Activated CD8-positive, alpha-beta T cell treated with anti-CD3 and anti-CD28 coated beads for 36 hours (primary cell): ENCODE measurements at places on chromosomes 4 and X. TPM values are rescaled to one million over a fixed set of nuclear protein-coding genes. Genes with fewer than 3 reads are reported as not detected.

DNA sequence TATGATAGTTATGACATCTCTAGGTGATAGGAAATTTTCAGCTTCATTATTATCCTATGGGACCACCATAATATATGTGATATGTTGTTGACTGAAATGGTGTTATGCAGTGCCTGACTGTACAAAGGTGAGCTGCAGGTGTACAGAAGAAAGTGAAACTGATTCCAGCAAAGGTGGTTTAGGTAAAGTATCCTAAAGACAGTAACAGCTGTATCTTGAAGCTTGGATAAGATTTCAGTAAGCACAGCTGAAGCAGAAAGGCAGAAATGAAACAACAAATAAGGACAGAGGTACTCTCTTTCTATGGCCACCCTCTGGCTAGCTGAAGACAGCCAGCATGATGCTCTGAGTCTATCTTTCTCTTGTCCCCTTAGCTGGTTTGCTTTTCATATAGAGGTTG lies 30.0 kb upstream of the PGK1 start:
- no peak overlapping the region for H3K27ac ChIP-seq
- peaks cover 18% of the 10 kb centered on the region for H3K4me1 ChIP-seq
- peaks cover 5% of the 10 kb centered on the region for H3K36me3 ChIP-seq
- H3K4me3 ChIP-seq = no peak overlapping the region

DNA sequence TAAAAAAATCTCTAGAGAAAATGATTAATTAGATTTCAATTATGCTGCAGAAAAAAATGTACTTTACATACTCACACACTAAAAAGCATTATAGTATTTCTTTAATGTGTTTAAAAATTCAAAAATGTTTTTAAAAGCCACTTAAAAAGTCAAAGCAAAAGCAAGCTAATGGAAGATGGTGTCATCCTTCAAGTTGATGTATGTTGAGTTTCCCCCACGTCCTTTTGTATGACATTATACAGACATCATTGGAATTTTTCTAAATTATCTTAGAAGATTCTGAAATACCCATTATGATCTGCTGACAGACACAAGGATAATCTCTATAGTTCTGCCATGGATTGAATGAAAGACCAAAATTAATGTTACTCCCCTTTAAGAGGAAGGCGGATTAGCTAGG lies 393.7 kb upstream of the TENM3 start:
- no peaks in the 10 kb centered on the region for H3K4me1 ChIP-seq
- no peaks in the 10 kb centered on the region for H3K36me3 ChIP-seq
- no peak overlapping the region for H3K4me3 ChIP-seq
- no peak for DNase-seq
- H3K27me3 ChIP-seq = no peaks in the 10 kb centered on the region

- H3K36me3 ChIP-seq = no peaks in the 10 kb centered on the region
- H3K4me1 ChIP-seq = no peaks in the 10 kb centered on the region
Measured at GRCh38 chr4:82696117-82696860, 102.3 kb downstream of the SCD5 start.

DNA sequence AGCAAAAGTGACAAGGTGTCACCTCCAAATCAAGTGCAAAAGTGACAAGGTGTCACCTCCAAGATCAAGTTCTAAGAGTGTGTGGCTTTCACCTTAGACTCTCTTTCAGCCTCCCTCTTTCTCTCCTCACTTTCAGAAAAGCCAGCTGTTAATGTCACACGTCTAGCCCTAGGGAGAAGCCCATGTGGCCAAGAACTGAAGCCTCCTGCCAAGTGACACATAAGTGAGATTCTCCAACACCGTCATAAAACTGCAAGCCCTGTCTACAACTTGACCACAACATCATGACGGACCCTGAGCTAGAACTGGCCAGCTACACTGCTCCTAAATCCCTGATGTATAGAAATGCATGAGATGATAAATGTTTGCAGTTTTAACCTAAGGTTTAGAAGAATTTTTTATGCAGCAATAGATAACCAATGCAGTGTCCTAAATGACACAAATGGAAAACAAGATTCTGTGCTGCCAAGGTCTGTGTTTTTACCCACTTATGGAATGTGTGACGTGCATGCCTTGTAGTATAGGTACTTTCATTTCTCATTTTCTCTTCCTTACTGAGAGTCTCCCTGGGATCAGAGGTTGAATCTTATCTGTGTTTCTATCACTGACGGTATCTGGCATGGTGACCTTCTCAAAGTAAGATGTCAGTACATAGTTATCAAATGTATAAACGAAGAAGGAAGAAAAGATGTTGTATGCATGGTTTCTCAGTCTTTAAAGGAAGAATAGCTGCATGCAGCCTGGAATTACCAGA lies 25.0 kb downstream of the NLGN4X start:
- no peak overlapping the region for H3K27ac ChIP-seq
- H3K27me3 ChIP-seq = no peaks in the 10 kb centered on the region
- H3K4me1 ChIP-seq = no peaks in the 10 kb centered on the region
- H3K4me3 ChIP-seq = no peak overlapping the region
- DNase-seq = no peak
- H3K36me3 ChIP-seq = no peaks in the 10 kb centered on the region

- no peaks in the 10 kb centered on the region for H3K36me3 ChIP-seq
- no peak overlapping the region for H3K27ac ChIP-seq
- H3K4me1 ChIP-seq = peaks cover 2% of the 10 kb centered on the region
- no peak overlapping the region for H3K4me3 ChIP-seq
- DNase-seq = no peak
- peaks cover 2% of the 10 kb centered on the region for H3K27me3 ChIP-seq
Measured at GRCh38 chr4:74376888-74377483, 12.0 kb downstream of the EREG start.

GRCh38 chrX:4787971-4788370 lies 1074.5 kb upstream of the PRKX start:
- no peak overlapping the region for H3K27ac ChIP-seq
- H3K4me3 ChIP-seq = no peak overlapping the region
- no peak for DNase-seq
- H3K4me1 ChIP-seq = no peaks in the 10 kb centered on the region
- H3K27me3 ChIP-seq = no peaks in the 10 kb centered on the region

DNA sequence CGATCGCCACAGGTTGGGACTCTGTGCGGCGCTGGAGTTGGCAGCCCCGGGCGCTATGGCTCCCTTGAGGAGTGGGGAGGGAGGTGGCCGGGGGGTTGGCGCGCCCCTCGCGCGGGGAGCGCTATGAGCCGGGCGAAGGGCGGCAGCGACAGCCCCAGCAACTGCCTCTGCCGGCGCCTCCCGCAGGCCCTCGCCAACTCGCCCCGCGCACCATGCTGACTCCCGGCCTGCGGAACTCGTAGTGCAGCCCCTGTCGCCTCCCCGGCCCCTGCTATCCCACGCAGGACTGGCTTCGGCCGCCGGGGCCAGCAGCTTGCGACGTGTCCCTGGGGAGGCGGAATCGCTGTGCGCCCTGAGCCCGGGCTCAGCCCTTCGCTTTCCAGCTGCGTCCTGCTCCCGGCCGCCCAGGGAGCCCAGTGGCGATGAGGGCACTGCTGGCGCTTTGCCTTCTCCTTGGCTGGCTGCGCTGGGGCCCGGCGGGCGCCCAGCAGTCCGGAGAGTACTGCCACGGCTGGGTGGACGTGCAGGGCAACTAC lies 415 bp downstream of the SHISA3 start:
- no peak overlapping the region for H3K27ac ChIP-seq
- H3K4me3 ChIP-seq = peak overlapping the region; percentile 67
- H3K4me1 ChIP-seq = peaks cover 21% of the 10 kb centered on the region
- peak; percentile 17 for DNase-seq
- H3K27me3 ChIP-seq = peaks cover 60% of the 10 kb centered on the region
- H3K36me3 ChIP-seq = no peaks in the 10 kb centered on the region

DNA sequence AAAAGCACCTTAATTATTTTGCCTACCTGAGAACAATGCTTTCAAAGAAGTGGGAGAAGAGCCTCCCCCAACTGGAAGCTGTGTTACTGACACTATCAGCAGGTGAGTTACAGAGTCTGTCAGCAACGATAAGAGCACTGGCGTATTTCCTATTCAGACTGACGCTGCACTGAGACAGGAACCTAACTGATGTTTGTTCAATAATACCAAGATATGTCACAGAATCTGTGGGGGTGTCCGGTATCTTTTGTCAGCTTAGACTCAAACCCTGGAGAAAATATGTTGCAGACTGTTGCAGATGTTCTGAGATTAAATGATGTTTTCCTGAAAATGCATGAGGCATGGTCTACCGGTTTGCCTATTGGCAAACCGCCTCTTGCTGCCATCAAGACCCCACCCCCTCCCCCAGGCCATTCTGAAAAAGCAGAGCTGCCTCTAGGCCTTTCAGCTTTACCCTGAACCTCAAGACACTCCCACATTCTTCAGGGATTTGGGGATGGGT lies 115.2 kb upstream of the KIT start:
- H3K4me1 ChIP-seq = peaks cover 6% of the 10 kb centered on the region
- no peak overlapping the region for H3K4me3 ChIP-seq
- DNase-seq = no peak

DNA sequence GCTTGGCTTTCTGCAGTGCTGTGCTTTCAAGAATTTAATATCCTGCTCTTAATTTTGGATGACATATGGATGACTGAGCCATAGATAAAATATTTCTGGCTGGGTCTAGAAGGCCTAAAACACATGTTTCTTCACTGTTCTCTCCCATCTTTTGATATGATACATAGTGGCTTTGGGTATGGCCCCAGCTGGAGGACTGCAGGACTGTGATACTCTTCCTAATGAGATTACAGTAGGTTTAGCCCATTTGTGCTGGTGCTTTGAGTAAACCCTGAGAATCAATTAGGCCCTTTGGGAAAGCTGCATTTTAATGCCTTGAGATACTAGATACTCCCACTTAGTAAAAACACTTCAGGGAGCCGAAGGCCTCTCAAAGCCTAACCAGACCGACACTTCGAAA lies 38.0 kb downstream of the KIT start:
- no peaks in the 10 kb centered on the region for H3K4me1 ChIP-seq
- no peak overlapping the region for H3K4me3 ChIP-seq
- no peak overlapping the region for H3K27ac ChIP-seq
- H3K27me3 ChIP-seq = no peaks in the 10 kb centered on the region
- DNase-seq = no peak
- H3K36me3 ChIP-seq = no peaks in the 10 kb centered on the region

GRCh38 chr4:61864286-61864685 lies 664.2 kb downstream of the ADGRL3 start:
- no peaks in the 10 kb centered on the region for H3K27me3 ChIP-seq
- no peaks in the 10 kb centered on the region for H3K36me3 ChIP-seq
- DNase-seq = no peak

DNA sequence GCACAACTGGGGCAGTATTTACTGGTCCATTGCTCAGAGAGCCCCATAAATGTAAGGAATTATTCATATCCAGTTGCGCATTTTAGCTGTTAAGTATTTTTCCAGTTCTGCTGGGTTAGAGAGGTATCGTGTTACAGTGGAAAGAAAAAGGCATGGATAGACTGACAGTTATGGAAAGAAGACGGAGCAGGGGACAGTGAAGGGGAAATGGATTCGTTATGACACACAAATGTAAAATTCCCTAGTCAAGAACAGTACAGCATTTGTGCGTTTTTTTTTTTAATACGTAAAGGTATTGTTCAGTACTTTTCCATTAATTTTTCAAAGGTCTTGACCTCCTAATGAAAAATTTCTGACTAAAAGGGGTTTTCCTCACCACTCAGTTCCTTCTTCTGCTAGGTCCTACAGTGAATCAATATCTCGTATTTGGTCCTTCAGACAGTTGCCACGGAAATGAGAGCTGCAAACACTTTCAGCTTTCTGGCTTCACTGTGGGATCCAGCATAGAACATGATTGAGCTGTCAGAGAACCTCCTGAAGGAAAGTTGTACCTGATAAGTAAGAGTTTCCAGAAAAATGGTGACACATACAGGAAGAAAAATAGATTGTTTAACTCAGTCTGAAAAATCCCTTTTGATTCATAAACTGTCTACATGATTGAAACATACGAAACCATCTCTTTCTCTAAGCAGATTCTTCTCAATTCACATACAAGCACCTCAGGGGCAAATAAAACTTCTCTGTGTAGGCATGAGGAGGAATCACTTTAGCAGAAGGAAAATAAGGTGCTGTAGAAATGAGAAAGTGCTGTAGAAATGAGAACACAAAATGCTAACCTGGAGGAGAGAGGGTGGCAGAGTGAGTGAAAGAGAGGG lies 21.8 kb upstream of the BBS12 start:
- peak; percentile 54 for DNase-seq
- H3K36me3 ChIP-seq = no peaks in the 10 kb centered on the region
- H3K27me3 ChIP-seq = peaks cover 5% of the 10 kb centered on the region
- H3K4me1 ChIP-seq = peaks cover 25% of the 10 kb centered on the region
- H3K4me3 ChIP-seq = no peak overlapping the region

DNA sequence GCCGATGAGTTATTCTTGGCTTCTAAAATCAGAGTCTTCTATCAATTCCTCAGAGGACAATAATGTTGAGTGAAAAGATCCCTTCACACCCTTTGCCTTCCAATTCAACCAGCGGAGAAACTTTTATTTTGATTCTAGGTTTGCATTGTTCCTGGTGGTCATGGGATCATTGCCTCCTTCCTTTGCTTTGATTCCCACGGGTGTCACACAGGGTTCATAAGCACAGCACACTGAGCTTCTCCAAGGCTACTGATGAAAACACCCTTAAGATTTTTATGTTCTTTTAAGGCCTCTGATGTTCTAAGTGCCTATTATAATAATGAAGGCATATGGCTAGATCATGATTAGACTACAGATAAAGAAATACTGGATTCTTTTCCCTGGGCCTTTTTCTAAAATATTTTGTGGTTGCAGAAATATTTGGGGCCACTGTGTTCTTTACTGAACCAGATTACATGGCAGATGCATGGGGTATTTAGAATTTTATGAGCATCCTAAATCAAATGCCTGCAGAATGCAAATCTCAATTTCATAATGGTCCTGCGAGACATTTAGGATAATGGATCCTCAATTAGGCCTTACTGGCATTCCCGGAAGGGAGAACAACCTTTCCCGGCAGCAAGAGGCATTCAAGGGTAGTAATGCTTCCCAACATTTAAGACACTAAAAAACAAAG lies 43.9 kb upstream of the FGFBP2 start:
- no peaks in the 10 kb centered on the region for H3K4me1 ChIP-seq
- H3K4me3 ChIP-seq = no peak overlapping the region
- H3K36me3 ChIP-seq = no peaks in the 10 kb centered on the region
- no peak overlapping the region for H3K27ac ChIP-seq

GRCh38 chr4:160038615-160039014 lies 935.7 kb downstream of the RAPGEF2 start:
- no peak overlapping the region for H3K4me3 ChIP-seq
- H3K27me3 ChIP-seq = no peaks in the 10 kb centered on the region
- no peak for DNase-seq
- no peaks in the 10 kb centered on the region for H3K36me3 ChIP-seq

GRCh38 chrX:13081395-13082205 lies 37.2 kb upstream of the FAM9C start:
- H3K4me3 ChIP-seq = peak overlapping the region; percentile 45
- DNase-seq = peak; percentile 8
- no peaks in the 10 kb centered on the region for H3K27me3 ChIP-seq
- H3K4me1 ChIP-seq = peaks cover 77% of the 10 kb centered on the region

IL3RA gene
- total RNA-seq = not detected
